ENCODE measurements at places on chromosomes 12 and 14.

GRCh38 chr14:35999294-35999693 lies 173.2 kb downstream of the BRMS1L start:
- DNase-seq: no peak

DNA sequence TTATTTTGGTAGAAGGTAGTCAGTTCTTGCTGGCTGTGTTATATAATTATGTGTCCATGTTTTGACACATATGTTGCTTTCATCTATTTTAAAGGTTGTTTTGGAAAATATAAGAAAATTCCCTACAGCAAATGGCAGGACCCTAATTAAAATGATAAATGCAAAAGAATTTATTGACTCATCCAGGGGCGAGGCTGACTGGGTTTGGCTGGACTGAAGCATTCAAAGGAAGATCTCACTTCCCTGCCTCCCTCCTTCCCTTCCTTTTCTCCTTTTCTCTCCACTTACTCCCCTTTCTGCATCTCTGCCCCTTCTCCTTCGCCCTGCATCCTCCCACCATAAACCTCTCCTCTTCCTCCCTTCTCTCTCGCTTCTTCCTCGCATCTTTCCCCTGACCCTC lies 129.6 kb downstream of the SNAPC1 start:
- no peak for DNase-seq

DNA sequence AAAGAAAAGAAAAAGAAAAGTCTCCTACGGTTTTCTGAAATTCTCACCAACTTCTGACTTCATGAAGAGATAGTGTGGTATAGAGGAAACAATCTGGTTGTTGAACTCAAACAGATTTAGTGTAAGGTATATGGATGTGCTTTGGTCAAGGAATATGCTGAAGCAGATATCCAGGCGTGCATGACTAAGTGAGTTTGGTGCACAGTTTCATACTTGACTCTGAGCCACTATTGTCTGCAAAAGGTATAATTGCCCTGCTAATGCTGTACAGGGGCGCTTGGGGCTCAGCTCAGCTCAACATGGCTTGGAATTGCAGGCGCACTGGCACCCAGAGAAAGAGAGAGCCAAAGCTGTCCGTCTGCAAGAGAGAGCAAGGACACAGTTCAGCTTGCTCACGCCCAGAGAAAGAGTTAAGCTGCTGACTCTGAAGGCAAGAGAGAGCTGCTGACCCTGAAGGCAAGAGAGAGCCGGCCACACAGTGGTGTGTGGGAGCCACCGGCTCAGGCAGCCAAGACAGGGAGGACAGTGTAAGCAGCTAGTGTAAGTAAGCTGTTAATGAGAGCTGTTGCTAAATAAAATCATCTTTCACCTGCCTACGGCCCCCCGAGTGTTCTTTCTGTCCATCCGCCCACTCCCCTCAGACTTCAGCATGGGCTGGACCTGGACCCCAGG lies 66.4 kb upstream of the SLC38A4 start:
- DNase-seq: no peak

DNA sequence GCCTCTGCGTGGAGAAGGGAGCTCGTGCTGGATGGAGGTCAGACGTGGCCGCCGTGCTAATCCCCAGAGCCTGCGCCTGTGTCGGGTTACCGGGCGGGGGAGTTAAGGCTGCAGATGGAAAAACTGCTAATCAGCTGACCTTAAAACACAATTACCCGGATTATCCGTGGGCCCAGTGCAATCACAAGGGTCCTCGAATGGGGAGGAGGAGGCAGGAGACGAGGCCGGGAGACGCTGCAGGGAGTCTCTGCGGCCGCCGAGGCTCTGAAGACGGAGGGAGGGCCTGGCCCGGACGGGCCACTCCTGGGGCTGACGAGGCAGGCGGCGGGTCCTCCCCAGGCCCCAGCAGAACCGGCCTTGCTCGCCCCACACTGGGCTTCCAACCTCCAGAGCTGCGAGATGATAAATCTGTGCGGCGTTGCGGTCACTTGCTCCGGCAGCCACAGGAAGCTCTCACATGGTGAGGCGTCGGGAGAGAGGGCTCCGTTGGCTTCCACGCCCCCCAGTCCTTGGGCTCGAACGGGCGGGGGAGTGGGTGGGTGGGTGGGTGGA lies 32.9 kb upstream of the FBRSL1 start:
- no peak for DNase-seq

DNA sequence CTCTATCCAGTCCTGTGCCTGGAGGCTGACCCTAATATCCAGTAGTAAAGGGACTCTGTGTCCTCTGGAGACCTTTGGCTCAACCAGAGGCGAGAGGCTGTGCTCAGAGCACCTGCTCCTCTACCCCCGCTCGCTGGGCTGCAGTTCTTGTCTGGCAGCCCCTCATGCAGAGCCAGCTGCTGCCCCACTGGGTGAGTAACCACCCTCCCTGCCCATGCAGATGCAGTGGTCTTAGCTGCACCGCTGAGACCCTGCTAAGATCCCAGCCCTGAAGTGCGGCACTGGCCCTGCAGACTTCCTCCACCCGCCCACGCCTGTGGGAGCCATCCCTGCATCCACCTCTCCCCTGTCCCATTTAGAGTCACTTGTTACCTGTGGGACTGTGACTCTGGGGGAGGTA lies 347.5 kb upstream of the SFSWAP start:
- DNase-seq: no peak

- DNase-seq: no peak
Observed at GRCh38 chr12:108432423-108433121, 82.5 kb upstream of the FICD start.

DNA sequence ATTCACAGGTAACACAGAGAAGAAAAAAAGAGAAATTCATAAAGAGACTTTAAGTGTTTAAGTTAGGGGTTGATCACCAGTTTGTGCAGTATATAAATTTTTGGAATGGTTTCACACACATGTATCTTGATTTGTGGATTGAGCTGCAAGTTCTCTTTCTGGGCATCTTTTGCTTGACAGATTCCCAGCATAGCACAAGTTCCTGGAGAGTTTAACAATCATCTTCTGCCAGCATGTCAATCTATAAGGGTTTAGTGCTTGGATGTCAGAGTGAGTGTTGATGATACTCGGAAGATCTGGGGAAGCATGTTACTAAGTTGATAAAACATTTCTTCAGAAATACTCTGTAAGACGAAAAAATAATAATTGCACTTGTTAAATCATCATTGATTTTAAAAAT lies 43.9 kb upstream of the FGF6 start:
- no peak for DNase-seq

DNA sequence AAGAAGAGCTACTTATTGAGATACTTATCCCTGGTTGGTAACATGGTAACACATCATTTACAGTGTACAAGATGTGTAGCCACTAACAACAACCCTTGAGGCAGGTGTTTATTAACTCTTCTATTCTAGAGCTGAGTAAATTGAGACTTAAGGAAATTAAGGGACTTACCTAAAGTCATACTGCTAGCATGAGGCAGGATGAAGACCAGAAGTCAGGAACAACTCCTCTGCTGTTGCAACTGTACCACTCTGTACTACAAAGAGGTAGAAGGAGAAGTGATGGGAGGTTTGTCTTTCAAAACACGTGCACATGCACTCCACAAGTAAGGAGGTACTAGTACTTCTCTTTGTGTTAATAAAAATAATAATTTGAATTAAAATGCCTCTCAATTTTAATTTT lies 79.9 kb downstream of the LLPH start:
- DNase-seq: no peak
